ENCODE measurements at places on chromosomes 6 and 20.

DNA sequence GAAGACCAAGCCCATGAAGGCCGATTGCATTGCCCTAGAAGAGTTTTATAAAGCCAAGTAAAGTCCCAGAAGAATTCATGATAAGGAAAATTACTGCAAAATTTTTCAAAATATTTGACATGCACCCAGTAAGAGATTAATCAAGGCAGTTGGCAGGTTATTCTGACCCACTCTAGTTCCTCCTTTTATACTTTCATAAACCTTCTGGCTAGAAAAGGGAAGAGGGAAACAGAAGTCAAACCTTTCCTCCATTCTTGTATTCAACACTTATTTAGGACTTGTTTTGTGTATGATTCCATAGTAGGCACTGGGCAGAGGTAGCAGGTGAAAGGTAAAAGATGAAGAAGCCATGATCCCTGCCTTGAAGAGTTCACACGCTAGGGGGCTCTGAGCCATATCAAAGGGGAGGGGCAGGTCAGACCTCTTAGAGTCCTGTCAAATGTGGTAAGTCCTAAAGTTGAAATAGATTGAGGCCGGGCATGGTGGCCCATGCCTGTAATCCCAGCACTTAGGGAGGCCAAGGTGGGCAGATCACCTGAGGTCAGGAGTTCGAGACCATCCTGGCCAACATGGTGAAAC, 85.4 kb downstream of the NDUFAF5 start:
- no peak for DNase-seq

DNA sequence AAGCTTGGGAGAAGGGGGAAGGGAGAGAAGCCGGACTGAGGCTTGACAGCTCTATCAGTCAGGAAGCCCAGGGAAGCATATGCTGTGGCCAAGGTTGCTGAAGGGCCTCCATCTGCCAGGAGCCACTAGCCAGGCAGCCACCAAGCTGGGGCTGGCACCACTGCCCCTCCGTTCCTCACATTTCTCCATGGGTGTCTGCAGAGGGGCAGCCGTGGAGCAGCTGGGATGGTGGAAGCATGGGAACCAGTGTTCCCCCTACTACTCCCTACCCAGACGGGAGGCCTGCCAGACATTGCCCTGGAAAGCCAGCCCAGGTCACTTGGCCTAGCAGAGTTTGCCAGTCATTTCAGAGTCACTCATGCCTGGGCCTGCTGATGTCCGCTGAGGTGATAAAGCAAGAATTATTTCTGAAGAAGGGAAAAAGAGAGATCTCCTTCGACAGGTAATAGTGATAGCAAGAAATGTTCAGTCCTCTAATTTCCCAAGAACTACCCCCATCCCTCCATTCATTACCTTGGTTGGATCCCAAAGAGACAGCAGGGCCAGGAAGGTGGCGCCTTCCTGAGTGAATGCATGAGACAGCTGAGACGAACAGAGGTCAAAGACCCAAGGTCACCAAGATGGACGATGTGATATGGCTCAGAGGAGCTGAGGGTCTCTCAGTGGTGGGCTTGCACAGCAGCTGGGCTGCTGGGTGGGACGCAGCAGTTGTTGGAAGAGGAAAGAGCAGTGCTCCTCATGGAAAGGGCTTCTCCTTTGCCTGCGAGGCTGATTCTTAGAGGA, 21.9 kb downstream of the SNPH start:
- no peak for DNase-seq

GRCh38 chr20:20411836-20412235, 43.9 kb downstream of the INSM1 start:
- no peak for DNase-seq

DNA sequence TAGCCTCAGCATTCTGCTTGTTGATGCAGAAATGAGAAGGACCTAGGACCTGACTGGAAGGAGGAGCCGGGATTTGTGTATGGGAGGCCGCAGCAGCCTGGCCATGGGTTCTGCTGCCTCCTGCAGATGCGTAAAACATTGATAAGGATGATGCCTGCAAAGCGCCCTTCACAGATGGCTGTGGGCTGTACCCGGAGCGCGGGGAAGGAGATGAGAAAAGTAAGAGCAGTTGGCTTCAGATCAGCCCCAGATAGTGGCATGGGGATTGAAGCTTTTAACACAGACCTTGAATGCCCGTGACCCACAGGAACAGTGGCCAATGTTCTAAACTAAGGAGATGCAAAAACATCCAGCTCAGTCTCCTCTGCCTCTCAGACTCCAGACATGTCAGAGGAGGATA, 136.4 kb upstream of the KCNG1 start:
- DNase-seq: no peak

Measured in H1 (cell line).